ENCODE measurements at places on chromosomes 1 and 21.

DNA sequence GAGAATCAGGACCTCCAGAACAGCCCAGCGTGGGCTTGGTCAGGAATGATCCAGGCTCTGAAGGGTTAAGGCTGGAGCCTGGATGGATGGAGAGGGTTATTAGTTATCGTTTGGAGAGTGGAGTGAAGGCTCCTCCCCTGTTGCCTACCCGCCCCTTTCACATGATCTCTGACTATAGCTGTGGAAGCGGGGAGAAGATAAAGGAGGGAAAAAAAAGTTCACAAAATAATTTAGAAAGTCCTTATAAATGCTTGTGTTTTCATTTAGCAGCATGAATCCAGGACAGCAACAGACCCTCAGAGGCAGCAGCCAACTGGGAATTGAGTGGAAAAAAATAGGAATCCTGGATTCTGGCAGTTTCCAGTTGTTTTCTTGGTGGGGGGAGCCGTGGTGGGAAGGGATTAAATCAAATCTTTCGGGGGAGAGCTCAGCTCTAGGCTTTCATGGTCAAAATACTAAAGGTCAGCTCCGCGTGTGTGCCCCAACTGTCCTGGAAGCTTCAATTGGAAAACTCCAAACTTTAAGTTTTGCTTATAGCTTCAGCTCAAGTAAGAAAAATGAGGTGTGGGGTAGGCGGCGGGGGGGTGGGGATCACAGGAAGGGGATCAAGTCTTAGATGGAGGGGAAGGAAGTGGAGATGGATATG lies 595 bp upstream of the DDR2 start:
- DNase-seq = no peak

DNA sequence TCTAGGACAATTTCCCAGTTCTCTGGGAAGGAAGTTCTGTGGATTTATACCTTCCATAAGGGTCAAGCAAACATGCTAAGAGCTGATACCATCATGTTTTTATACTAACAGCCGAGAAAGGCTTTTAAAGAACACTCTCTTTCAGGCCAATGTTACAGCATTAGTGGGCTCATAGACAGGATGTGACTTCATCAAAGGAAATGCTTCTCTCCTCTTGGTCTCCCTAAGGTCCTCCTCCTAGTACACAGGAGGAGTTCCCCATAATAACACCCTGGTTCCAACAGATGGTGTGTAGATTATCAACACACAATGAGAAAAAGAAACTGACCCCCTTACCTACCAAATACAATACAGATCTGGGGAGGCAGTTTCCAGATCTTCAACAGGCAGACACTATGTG lies 26.7 kb upstream of the GLIS1 start:
- DNase-seq = no peak

GRCh38 chr1:108826081-108826635 lies 30.7 kb downstream of the AKNAD1 start:
- DNase-seq = no peak

GRCh38 chr1:85359874-85360721 lies 83.7 kb upstream of the BCL10 start:
- no peak for DNase-seq

- no peak for DNase-seq
Observed at GRCh38 chr1:228717081-228717480, 18.2 kb upstream of the RHOU start.

DNA sequence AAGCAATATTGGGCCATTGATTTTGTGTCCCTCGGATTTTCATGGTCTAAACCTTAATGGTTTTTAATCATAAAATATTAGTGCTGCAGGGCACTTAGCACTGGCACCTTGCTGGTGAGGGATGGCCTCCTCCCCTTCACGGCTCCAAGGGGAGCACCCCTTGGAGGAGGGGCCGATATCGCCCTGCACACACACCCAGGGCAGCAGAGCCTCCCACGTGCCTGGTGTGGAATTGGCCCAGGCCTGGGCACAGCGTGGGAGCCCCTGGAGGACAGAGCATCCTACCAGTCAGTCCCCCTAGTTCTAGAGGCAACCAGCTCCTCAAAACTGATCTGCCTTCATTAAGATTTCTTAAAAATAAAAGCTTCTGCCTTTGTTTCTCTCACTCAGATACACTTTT lies 90.7 kb upstream of the CSF3R start:
- DNase-seq = no peak

Measured in GM20000 (cell line).